ENCODE measurements at places on chromosomes 1 and 21.

DNA sequence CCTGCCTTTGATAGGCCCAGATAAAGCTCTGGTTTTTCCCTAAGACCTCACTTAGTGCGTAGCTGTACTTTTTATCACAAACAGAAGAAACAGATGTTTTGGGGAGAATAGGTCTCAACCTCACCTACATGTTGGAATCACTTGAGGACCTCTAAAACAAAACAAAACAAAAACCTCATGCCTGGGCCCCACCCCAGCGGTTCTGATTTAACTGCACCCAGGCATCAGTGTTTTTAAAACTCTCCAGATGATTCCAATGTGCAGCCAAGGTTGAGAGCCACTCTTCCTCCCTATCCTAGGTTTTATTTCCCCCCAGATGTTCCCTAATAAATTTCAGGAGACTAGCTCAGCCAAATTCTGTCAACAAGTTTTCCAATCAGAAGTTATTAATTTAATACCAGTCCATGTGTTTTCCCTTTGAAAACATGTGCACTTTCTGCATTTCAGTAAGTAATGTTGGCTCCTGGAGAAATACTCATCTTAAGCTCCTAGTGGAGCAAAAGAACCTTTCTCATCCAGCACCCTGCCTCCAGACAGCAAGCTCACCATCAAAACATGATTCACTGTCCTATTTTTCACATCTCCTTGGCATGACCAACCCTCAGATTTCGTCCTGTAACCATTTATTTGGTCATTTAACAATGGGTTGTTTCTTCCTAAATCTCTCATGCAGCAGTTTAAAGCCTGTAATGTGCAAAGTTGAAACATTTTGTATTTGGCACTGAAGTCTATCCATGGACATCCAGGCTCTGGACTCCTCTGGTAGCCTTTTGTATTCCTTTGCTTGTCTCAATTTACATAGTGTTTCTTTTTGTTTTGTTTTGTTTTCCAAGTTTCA, 27.5 kb downstream of the LRRC8C start:
- no peak for DNase-seq

DNA sequence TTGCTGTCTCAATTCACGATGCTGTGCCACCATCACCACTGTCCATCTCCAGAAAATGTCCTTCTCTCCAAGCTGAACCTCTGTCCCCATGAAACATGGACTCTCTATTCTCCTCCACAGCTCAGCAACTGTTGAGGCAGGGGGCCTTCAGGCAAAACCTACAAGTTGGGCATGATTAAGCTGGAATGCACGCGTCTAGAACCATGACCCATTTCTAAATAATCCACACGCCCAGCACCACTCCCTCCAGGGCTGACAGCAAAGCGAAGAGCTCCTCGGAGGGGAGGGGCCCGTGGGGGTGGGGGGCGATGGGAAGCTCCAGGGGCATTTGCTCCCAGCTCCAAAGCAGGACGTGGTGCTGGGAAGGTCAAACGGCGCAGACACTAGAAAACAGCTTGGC, 3.3 kb upstream of the HES5 start:
- no peak for DNase-seq

DNA sequence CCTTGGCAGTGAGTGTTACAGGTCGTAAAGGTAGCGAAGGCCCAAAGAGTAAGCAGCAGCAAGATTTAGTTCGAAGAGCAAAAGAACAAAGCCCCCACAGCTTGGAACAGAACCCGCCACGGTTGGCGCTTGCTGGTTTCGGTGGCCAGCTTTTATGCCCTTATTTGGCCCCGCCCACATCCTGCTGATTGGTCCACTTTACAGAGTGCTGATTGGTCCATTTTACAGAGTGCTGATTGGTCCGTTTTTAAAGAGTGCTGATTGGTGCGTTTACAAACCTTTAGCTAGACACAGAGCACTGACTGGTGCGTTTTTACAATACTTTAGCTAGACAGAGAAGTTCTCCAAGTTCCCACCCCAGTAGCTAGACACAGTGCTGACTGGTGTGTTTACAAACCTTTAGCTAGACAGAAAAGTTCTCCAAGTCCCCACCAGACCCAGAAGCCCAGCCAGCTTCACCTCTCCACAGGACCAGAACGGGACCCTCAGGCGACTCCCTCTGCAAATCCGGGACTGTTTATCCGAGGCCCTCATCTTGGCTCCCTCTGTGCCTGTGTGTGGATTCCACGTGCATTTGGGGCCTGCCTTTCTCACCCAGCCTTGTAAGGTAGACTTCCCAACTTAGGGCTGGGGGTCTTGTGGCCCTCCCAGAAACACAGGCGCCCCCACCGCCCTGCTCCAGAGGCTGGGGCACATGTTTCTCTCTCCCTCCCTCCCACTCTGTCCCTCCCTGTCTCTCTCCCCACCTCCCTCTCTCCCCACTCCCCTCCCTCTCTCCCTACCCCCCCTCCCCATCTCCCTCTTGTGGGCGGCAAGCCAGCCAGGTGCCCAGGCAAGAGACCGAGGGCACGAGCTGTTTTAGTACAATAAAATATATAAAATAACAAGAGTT, 12.6 kb downstream of the FTCD start:
- no peak for DNase-seq

DNA sequence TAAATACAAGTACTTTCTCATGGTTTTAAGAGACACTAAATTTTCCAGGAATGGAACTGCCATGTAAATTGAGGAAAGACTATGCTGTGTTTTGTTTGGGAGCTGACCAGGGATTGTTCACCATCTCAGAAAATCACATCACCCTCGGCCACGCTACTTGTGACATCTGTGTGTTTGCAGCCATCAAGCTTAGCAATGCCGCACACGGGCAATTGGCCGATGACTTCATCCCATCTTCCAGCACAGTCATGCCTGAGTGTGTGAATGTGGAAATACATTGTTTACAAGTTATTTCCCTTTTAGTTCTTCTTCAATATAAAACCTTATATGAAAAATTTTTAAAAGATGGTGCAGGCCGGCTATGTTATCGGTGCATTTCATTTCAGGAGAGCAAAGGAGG, 121.6 kb downstream of the GLIS1 start:
- no peak for DNase-seq

DNA sequence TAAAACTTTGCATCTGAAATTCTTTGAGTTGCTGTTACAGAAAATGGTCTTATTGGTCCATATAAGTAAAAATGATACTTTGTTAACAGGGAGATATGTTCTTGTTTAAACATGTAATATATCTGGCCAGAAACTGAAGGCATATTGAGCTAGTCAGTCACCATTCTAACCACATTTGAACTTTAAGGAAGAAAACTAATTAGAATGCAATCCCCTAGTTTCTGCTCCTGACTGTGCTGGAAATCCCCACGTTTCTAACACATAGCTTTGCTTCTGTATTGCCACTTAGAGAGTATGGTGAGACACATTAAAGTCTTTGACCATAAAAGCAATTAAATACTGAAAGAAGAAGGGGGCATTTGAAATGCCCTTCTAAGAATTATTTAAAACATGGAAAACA, 32.1 kb upstream of the HIVEP3 start:
- DNase-seq: no peak

DNA sequence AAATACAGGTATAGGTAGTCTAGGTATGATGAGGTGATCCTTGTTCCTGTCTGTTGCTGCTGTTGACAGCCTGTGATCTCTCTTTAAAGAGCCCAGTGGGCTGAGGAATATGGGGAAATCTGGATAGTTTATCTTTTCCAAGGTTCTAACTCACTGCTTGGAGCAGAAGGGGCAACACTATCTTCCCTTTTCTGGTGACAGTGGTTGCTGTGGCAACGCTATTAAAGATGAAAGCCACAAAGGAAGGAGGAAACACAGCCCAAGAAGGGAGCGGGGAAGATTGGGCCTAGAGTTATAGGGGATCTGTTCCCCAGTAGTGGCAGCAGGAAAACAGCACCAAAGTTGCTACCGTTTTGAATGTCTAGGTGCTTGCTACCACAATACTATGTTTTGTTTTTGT, 8.8 kb downstream of the PCP4L1 start:
- no peak for DNase-seq

DNA sequence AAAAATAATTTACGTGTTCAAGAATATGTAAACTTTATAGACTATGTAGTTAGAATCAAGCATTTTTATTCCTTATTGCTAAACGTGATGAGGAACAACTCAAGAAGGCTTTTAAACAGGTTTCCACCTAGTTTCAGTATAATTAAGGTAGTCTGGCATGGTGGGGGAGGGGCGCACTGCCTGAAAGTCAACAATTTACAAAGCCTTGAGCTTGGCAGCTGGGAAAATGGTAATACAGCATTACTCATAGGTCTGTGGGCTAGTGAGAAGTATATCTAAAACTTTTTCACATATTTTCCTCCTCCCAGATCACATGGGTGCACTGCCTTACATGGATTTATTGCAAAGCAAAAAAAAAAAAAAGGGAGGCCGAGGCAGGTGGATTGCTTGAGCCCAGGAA, 75.2 kb downstream of the EVI5 start:
- no peak for DNase-seq

GRCh38 chr1:186165303-186165702, 209.8 kb downstream of the TPR start:
- DNase-seq: no peak

DNA sequence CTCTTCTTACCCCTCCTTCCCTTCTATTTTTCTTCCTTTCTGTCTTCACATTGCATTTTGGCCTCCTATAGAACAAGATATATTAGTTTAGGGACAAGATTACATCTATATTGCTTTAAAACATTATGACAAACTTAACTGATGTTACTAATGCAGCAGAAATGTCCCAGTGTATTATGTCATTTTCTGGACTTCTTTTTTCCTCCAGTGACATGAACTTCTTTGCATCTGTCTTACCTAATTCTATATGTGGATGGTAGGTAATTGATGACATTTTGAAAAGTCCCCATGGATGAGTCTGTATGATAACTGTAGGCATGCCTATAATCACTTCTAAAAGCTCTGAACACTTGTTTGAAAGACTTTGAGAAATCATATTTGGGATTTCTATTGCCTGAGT, 89.5 kb downstream of the FNBP1L start:
- no peak for DNase-seq

DNA sequence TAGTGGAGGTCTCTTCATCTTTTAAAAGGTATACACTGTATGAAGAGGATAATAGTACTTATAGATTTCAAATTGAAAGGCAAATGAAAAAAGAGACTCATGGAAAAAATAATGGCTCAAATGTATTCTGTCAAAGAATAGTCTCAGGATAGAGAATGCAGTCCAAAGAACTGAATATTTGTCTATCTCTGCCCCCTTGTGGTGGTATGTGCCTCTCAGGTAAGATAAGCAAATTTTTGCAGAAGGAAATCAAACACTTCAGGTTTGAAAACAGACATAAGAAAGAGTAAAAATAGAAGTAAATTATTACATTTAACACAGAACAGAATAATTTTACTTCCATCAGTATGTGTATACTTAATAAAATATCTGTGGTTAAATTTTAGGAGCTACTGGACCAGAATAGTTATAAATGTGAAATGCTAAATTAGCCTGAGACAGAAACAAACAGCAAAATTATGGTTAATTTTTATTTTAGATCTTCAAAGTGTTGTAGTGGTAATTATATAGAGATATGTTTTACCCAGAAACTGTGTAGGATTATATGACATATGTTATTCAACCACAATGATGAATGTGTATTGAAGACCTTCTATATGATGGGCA, 164.4 kb upstream of the PALMD start:
- no peak for DNase-seq
